ENCODE measurements at places on chromosomes 11 and 22.

DNA sequence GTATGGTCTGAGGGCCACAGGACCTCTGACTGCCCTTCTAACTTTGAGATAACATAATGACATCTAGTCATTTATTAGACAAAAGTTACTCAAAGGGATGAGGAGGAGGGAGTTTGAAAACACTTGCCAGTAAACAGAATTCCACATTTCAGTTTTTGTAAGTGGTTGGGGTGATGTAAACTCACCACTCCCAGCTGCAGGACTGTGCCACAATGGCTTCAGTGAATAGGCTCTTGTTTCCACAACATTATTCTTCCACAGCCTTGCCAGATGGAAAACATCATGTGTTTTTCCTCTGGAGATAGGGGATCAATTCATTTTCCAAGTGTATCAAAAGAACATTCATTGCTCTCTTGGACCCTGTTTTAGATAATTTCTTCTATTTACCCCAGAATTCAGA, 147.2 kb upstream of the BDNF start:
- peak; percentile 17 for DNase-seq

GRCh38 chr22:48301908-48302307, 1525.8 kb downstream of the BRD1 start:
- no peak for DNase-seq

DNA sequence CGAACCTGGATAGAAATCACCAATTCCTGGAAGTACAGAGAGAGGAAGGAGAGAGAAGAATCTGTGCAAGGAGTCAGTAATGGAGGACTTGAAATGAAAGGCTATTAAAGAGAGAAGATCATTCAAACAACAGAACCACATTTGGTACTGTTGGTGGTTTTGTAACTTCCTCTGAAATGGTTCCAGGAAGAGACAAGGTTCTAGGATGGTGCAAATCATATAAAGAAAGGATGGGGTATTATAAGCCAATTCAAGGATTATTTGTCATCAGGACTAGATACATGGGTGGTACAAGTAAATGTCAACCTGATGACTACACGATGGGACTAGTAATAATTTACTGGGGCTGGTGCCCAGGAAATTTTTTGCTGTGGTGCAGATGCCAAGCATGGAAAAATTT, 28.9 kb upstream of the TMA7B start:
- no peak for DNase-seq

DNA sequence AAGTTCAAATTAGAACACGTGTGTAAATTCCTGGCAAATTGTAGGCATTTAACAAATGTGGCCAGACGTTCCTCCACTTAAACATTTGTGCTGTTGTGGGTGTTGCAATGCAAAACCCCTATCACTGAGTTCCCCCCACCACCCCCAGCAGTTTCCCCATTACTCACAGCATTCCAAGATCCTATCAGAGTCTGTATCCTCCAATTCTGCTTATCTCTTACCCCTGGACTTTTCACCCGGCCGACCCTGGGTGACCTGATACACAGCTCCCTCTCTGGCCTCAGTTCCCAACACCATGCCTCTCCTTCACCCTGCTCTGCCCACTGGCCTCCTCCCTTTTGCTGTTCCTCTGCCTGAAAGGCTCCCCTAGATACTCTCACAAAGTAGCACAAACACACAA, 31.4 kb upstream of the AQP11 start:
- DNase-seq: no peak

GRCh38 chr11:63767565-63768236, 874 bp downstream of the ZFTA start:
- DNase-seq: peak; percentile 81

- DNase-seq: no peak
Observed at GRCh38 chr11:75236062-75236461, 4.5 kb upstream of the TPBGL start.

GRCh38 chr11:73376160-73376802, at the start of gene RELT:
Gene RELT, plus strand, starts transcription at chr11:73376399. Its CDS starts 12,738 bp downstream, at chr11:73389137.
- DNase-seq: peak; percentile 97

- DNase-seq: no peak
Observed at GRCh38 chr11:108947654-108948570, 283.0 kb downstream of the DDX10 start.

DNA sequence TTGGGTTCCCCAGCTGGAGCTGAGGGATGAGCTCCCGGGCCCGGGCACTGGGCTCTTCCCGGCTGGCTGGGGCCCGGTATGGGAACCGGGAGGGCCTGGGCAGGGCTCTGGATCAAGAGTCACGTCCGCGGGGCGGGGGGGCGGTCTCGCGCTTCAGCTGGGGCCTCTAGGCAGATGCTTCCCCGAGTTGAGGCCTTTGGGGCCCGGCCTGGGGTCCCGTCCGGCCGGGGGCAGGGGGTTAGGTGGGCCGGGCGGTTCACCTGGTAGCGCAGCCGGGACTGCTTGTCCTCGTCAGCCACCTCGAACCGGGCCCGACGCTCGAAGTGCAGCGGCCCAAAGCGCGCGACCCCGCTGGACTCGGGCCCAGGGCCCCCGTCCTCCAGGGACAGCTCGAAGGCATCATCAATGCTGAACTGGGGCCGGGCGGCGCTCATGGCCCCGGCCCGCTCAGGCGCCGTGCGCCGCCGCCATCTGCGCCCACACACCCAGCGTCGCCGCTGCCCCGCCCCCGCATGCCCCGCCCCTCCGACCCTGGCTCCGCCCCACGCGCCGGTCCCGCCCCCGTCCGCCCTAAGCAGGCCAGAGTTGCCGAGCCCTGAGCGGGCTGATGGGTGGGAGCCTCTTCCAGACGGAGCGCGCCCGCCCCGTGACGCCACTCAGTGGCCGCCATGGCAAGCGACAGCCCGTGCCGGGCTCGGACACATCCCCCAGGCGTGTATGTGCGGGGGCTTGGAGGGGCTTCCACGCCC, at the start of gene TMEM134:
TSS of gene TMEM134 (minus strand) at position 493 of the 749 bp plus-strand sequence. CDS start at position 434, 59 bp downstream.
- DNase-seq: peak; percentile 97

DNA sequence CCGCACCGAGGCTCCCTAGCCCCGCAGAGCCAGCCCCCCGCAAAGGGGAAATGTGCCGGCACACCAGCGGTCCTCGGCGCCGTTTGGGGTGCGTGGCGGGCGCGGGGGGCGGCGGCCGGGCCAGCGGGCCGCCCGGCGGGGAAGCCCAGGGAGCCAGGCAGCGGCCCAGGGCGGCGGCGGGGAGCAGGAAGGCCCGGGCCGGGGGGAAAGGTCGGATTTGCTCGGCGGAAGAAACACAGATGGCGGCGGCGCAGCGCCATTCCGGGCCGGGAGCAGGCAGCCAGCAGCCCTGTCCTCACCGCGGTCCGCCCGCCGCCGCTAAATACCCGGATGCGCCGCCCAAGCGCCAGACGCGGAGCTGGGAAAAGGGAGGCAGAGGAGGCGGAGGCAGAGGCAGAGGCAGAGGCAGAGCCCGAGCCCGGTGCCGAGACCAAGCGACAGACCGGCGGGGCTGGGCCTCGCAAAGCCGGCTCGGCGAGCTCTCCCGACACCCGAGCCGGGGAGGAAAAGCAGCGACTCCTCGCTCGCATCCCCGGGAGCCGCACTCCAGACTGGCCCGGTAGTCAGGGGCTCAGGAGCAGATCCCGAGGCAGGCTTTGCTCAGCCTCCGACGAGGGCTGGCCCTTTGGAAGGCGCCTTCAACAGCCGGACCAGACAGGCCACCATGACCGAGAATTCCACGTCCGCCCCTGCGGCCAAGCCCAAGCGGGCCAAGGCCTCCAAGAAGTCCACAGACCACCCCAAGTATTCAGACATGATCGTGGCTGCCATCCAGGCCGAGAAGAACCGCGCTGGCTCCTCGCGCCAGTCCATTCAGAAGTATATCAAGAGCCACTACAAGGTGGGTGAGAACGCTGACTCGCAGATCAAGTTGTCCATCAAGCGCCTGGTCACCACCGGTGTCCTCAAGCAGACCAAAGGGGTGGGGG, 2.6 kb upstream of the GCAT start:
- peak; percentile 89 for DNase-seq

GRCh38 chr22:46862418-46863324, 100.2 kb downstream of the TBC1D22A start:
- DNase-seq: no peak

- DNase-seq: no peak
Observed at GRCh38 chr11:120698918-120699317, 187.4 kb downstream of the GRIK4 start.

GRCh38 chr11:57896361-57897145, 127.1 kb upstream of the OR9Q1 start:
- DNase-seq: no peak

DNA sequence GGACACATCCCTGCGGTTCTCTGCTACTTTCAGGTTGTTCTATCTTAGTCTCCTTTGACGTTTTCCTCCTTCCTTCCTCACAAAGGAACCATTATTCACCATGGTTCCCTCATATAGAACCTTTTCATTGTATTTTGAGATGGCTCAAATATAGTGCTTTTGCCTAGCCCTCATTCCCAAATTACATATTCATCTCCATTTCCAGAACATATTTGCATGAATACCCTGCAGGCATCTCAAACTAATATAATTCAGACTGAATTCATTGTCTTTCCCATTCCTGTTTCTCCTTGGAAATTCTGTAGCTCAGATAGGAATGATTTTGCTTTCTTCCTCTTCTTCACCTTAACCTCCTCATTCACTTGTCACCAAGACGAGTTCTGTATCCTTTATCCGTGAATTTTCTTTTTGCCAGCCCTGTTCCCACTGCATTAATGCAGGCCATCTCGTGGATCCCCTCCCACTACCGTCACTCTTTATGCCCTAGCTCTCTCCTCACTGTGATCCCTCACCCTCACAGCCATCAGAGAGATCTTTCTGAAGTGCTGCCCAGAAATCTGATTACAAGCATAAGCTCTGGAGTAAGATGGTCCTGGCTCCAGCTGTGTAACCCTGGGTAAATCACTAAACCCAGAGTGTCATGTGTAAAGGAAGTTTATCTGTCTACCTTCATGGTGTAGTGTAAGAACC, 23.3 kb downstream of the PIWIL4 start:
- no peak for DNase-seq

- DNase-seq: no peak
Observed at GRCh38 chr22:43241138-43241597, 54.2 kb upstream of the TTLL12 start.

GRCh38 chr11:64216879-64217278, 9.1 kb downstream of the TRPT1 start:
- no peak for DNase-seq

DNA sequence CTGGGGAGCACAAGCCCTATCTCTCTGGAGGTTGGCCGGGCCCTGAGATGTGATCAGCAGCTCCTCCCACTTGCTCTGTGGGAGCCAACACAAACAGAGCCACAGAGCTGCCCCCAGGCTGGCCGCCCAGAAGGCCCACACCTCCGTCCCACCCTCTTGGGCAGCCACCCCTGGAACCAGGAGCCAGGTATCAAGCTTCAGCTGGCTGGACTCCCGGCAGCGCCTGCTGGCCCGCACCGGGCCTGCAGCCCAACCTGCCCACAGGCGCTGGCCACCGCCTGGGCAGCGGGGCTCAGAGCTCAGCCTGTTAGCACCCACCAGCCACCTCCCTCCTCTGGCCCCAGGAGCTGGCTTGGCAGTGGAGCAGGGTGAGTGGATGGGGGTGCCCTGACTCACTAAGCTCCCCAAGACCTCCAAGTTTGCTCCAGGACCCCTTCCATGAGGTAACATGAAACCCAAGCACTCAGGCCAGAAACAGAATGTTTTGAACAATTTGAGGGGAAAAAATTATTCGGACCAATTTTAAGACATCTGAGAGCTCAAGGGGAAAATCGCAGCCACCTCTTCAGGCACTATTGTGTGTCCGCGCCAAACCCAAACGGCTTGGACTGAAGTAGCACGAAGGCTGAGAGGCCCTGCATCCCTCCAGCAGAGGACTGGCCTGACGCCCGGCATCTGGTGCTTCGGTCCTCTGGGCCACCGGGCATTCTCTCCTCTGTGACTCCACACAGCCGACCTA, 450.8 kb downstream of the SOX6 start:
- DNase-seq: no peak

DNA sequence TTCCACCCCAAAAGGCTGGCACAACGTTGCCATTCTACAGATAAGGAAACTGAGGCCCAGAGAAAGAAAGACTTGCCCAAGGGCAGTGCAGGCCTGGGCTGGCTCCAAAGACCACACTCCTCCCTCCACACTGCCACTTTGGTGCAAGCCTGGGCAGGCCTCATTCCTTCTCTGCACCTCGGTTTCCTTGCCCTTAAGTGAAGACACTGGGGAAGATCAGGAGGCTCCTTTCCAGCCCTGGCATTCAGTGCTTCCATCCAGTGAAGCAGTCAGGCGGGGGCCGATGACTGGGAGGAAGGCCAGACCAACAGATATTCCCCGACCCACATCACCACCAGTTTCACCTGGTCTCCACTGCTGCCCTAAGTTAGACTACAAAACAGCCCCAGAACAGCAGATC, 18.3 kb upstream of the TCF20 start:
- DNase-seq: no peak

- DNase-seq: no peak
Observed at GRCh38 chr11:67302571-67303131, 679 bp upstream of the SSH3 start.

- no peak for DNase-seq
Observed at GRCh38 chr22:28581016-28581415, 98.6 kb downstream of the TTC28 start.

DNA sequence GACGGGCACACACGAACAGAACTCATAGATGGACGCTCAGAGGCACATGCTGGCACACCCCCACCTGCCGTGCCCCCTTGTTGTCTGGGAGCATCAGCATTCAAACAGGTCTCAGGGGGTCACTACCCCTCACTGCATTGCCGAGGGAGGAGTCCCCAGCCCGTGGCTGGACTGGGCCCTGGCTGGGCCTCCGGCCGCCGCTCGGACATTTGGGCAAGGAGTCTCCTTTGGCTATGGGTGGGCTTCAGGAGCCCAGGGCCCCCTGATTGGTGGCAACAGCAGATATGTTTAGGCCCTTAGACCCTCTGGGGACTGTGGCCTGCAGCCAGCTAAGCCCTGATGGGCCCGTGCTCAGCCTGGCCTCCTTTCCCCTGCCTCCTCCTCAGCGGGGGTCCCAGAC, 41.9 kb downstream of the FLRT1 start:
- DNase-seq: no peak

- DNase-seq: no peak
Observed at GRCh38 chr11:130655300-130655699, 206.9 kb downstream of the ADAMTS15 start.

GRCh38 chr11:112294688-112295340, 34.2 kb upstream of the PLET1 start:
- DNase-seq: no peak

- no peak for DNase-seq
Observed at GRCh38 chr11:125946712-125947418, 1.0 kb downstream of the VSIG10L2 start.

DNA sequence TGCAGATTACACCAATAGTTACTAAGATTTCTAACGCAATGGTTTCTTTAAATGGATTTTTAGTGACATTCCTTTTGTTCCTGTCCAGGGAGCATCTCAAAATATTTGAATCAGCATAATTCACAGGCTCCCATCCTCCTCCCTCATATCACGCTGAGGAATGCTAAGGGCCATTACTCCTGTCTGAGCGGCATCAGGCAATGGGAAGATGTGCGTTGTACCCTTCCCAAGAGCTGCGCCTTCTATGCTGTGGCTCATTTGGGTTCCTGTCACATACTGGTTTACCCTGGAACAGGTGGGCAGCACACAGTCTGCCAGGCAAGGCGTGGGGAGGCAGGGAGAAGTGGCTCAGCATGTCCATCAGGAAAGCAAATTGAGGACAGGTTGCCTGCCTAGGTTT, 121.9 kb downstream of the DBX1 start:
- DNase-seq: no peak

GRCh38 chr11:86719781-86720463, 47.5 kb upstream of the ME3 start:
- peak; percentile 84 for DNase-seq

GRCh38 chr11:42925916-42926315, 385.9 kb upstream of the API5 start:
- no peak for DNase-seq

GRCh38 chr11:64656862-64657261, 65.8 kb downstream of the SLC22A12 start:
- DNase-seq: no peak

- no peak for DNase-seq
Observed at GRCh38 chr11:15654451-15654850, 539.7 kb downstream of the INSC start.
